ENCODE measurements at places on chromosomes 11 and 22. TPM values are rescaled to one million over a fixed set of nuclear protein-coding genes. Genes with fewer than 3 reads are reported as not detected.

Gene CD82
- 14.1 TPM for total RNA-seq

Gene C11orf42
- total RNA-seq, result not detected

Gene RBMXL2
- total RNA-seq, result not detected

GRCh38 chr11:1298695-1299492 lies 10.5 kb downstream of the TOLLIP start:
- no peak for DNase-seq

DNA sequence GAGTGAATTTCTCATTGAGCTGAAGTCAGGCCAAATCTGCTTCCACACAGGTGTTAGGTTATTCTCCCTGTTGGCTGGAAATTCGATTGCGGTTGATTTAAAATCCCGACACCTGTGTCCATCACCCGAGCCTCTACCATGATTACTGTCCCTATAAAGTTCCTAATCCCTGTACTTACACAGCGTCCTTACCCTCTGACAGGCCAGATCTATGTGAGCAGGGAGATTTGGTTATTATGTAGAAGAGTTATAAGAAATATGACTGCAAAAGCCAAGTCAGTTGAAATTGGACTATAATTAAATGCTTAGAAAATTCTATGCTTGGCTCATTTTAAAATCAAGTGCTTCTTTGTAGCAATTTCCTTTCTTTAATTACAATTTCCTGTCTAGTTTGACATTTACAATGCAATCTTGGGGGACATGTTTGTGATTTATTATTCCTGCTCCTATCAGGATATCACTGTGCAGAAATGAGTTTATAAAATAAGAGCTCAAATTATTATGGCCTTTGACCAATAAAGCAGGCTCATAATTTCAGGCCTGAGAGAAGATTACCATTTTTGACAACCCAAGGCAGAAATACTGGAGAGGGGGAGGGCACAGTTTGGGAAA lies 32.5 kb upstream of the LMO1 start:
- no peak for DNase-seq
